ENCODE measurements at places on chromosomes 16 and 17. TPM values are rescaled to one million over a fixed set of nuclear protein-coding genes. Genes with fewer than 3 reads are reported as not detected.

DNA sequence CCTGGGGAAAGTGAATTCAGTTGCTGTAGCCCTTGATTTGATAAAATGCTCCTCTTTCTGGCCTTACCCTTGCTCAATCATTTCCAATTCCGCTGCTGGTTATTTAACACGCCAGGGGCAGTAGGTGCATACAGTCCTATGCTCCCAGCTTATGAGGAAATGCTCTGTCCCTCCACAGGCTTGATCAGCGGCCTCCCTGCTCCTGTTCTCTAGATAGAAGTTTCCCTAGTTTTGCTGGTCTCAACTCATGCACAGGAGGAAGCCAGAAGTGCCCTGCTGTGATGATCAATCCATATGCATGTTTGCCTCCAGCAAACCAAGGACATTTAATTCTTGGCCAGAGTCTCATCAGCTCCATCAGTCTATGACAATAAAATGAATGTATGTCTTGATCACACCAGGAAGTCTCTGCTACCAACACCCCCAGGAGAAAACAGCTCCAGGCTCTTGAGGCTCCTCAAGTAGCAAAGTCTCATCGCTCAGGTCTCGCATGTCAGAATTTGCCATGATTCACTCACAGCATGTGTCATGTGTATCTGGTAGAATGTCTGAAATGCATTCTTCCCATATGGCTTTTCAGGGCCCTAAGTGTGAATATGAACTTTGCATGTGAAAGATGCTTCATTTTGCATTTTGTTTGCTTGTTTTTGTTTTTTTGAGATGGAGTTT lies 208.9 kb downstream of the CDH13 start:
- H3K27ac ChIP-seq = no peak overlapping the region
- H3K27me3 ChIP-seq = no peaks in the 10 kb centered on the region
- H3K36me3 ChIP-seq = no peaks in the 10 kb centered on the region
- no peak overlapping the region for H3K4me3 ChIP-seq
- H3K4me1 ChIP-seq = no peaks in the 10 kb centered on the region

DNA sequence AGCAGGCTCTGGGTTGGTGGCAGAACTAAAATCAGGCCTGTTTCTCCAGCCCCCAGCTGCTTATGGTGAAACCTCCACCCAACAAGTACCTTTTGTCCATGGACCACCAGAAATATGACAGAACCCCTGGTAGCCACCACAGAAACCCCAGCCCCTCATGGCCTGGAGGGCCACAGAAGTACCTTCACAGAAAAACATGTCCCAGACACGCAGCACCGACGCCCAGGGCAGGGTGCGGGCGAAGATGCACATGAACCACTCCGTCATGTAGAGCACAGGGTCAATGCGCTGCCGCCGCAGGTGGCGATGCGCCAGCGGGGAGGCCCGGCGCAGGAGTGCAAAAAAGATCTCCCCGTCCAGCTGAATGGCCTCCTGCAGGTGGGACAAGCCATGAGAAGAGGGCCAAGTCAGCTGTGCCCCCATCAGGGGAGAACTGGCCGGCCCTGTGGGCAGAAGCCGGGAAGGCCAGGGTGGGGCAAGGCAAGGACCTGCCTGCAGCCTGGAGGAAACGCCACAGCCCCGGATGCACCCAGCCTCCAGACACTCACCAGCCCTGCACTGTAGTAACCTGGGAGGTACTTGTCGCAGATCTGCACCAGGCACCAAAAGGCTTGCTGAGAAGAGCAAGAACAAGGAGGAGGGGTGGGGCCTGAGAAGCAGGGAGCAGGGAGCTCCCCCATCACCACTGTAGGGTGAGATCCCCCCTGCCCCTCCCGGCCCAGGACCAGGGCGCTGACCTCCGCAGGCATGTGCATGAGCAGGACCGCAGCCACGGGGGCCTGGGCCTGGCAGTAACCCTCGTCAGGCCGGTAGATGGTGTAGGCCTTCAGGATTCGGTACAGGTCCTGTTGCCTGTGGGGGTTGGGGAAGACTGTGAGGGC lies 4.1 kb upstream of the CD2BP2 start:
- H3K4me1 ChIP-seq = peaks cover 22% of the 10 kb centered on the region
- peaks cover 5% of the 10 kb centered on the region for H3K36me3 ChIP-seq
- no peak overlapping the region for H3K27ac ChIP-seq
- DNase-seq = no peak

DNA sequence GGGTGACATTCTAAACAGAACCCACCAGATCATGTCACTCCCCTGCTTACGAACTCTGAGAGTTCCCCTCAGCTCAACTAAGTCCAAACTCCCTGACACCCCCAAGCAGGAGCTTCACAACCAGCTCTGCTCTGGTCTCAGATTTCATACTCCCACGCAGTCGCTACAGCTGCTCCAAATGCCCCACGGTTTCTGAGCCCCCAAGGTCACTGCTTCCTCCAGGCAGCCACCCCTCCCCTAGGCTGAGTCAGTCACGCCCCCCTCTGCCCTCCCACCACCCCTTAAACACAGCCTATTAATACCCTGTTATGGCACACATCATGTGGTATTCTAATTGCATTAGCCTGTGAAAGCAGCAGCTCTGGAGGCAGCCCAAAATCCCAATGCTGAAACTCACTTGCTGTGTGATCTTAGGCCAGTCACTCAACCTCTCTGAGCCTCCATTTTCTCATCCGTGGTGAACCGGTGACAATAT lies 51.5 kb downstream of the GSG1L start:
- H3K4me3 ChIP-seq = no peak overlapping the region
- DNase-seq = no peak
- no peaks in the 10 kb centered on the region for H3K27me3 ChIP-seq
- no peaks in the 10 kb centered on the region for H3K4me1 ChIP-seq

DNA sequence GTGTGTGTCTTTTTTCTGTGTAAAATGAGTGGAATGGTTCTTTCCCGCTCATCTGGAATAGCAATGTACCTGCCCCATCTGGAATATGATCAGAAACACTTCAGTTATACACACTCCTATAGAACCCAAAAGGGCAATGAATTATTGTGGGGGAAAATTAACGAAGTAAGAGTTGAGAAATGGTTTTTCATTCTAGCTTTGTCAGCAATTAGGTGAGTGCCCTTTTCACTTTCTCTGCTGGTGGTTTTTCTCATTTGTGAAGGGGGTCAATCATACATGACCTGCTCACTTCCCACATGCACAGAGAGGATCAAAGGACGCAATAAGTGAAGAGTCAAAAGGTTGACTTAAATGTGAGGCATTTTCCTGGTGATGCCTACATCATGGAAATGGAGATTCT lies 168.0 kb downstream of the HS3ST3B1 start:
- H3K4me1 ChIP-seq = no peaks in the 10 kb centered on the region
- H3K36me3 ChIP-seq = no peaks in the 10 kb centered on the region
- DNase-seq = no peak
- H3K27ac ChIP-seq = no peak overlapping the region
- H3K27me3 ChIP-seq = no peaks in the 10 kb centered on the region

TEX2 gene
- total RNA-seq = 82.1 TPM

GRCh38 chr16:2476345-2476720 lies 1.4 kb downstream of the TBC1D24 start:
- H3K36me3 ChIP-seq = no peaks in the 10 kb centered on the region
- H3K27ac ChIP-seq = peak overlapping the region; percentile 90
- no peak overlapping the region for H3K4me3 ChIP-seq
- no peaks in the 10 kb centered on the region for H3K27me3 ChIP-seq

MYH11 gene
- 19.7 TPM for total RNA-seq

- no peaks in the 10 kb centered on the region for H3K27me3 ChIP-seq
- H3K4me3 ChIP-seq = no peak overlapping the region
- no peak overlapping the region for H3K27ac ChIP-seq
Observed at GRCh38 chr17:2102931-2103809, 48.3 kb downstream of the HIC1 start.

- H3K27me3 ChIP-seq = no peaks in the 10 kb centered on the region
- H3K27ac ChIP-seq = no peak overlapping the region
- DNase-seq = no peak
- H3K4me1 ChIP-seq = peaks cover 51% of the 10 kb centered on the region
- no peaks in the 10 kb centered on the region for H3K36me3 ChIP-seq
Observed at GRCh38 chr16:88938777-88939244, 38.2 kb downstream of the CBFA2T3 start.
